ENCODE measurements at places on chromosomes 5 and 9.

GRCh38 chr5:43363445-43364152 is 48.6 kb downstream of the CCL28 start:
- no peak for DNase-seq

GRCh38 chr5:138844125-138844461 is 31.0 kb downstream of the LRRTM2 start:
- no peak for DNase-seq

GRCh38 chr9:27924502-27924901 is 351.2 kb upstream of the C9orf72 start:
- DNase-seq = no peak

DNA sequence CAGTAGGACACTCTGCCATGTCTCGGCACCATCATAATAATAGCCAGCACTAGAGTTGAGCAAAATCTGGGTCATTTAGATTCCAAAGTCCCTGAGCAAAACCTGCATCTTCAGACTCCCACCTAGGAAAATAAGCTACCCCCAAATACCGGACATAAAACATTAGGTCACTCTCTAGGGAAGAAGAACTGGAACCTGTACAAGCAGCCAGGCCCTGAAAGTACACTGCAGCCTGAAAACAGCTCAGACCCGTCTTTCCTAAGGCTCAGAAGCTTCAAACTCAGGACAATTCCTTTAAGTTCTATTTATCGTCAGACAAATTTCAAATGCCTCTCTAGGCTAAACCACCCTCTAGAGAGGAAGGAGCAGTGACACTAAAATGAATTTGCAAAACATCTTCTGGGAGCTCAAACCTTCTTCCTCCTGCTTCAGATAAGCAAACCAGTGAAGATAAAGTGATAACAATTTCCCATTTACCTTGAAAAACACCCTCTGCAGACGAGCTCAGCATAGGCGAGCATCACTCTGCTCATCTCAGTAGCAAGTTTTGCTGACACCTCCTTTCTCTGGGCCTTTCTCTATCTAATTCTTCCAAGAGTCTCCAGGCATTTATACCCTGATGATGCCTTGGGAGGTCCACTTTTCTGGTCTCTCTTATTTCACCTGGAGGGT is 34.0 kb downstream of the ADAM19 start:
- no peak for DNase-seq

- no peak for DNase-seq
Measured at GRCh38 chr9:106689089-106689488, 173.9 kb upstream of the ZNF462 start.

GRCh38 chr9:81468084-81468595 is 221.2 kb downstream of the TLE1 start:
- no peak for DNase-seq

- no peak for DNase-seq
Measured at GRCh38 chr5:162657076-162657475, 589.5 kb downstream of the GABRG2 start.

DNA sequence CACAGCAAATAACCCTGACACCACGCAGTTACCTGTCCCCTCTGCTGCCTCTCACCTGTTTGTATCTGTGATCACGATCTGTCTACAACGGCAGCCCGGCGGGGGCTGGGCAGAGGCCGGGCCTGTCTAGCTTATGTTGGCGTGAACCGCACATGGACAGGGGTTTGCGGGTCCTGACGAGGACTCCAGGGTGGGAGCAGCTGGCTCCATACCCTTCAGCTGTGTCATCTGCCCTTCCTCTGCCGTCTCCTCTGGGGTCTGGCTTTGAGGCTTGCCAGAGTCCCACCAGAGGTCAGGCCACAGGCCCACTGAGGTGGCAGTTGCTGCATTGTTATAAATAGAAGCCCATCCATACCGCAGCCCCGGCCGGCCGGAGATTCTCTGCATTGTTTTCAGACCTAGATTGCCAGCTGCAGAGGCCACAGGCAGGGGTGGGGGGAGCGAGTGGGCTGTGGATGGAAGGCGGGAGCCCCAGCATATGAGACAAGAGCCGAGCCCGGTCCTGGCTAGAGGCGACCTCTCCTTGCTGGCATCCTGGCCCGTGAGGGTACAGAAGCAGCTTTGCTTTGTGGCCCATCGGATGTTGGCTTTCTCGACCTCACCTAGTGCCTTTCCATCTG is 37.8 kb downstream of the FAM78A start:
- DNase-seq = no peak

DNA sequence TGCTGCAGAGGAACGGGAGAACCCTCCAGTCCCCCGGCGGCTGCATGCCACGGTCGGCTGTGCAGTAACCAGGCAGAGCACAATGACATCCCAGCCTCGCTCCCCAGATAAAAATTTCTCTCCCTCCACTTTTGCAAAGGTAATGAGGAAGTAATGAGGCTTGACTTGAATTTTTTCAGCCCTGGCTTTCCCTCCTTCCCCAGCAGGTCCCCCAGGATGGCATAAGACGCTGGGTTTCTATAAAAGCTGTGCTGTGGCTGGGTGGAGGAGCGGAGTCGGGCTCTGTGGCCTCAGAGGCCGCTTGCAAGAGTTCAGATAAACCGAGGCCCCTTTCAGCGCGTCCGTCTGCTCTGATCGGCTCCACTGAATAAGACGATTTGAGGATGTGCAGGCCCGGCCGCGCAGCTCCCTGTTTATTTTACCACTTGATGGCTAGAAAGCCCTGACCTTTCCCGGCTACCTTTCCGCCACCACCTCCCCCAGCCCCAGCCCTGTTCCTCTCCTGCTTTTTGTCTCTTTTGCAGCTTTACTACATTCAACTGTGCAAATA is 351.9 kb upstream of the IRX2 start:
- DNase-seq = no peak

DNA sequence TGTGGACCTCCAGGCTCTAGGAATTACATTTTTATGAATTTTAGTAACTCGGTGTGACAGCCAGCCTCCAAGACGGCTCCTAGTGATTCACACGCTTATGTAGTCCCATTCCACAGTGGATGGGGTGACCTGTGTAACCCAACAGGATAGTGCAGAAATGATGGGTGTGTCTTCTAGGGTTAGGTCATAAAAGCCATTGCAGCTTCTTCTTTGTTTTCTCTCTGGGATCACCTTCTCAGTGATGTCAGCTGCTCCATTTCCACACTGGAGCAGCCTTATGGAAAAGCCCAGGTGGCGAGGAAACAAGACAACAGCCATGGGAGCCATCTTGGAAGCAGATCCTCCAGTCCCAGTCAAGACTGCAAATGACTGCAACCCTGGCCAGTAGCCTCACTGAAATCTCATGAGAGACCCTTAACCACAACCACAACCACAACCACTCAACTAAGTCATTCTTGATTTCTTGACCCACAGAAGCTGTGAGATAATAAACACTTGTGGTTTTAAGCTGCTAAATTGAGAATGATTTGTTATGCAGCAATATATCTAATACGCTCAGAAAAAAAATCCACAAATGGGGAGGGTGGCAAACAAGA is 5.1 kb upstream of the GNPDA1 start:
- DNase-seq = no peak

DNA sequence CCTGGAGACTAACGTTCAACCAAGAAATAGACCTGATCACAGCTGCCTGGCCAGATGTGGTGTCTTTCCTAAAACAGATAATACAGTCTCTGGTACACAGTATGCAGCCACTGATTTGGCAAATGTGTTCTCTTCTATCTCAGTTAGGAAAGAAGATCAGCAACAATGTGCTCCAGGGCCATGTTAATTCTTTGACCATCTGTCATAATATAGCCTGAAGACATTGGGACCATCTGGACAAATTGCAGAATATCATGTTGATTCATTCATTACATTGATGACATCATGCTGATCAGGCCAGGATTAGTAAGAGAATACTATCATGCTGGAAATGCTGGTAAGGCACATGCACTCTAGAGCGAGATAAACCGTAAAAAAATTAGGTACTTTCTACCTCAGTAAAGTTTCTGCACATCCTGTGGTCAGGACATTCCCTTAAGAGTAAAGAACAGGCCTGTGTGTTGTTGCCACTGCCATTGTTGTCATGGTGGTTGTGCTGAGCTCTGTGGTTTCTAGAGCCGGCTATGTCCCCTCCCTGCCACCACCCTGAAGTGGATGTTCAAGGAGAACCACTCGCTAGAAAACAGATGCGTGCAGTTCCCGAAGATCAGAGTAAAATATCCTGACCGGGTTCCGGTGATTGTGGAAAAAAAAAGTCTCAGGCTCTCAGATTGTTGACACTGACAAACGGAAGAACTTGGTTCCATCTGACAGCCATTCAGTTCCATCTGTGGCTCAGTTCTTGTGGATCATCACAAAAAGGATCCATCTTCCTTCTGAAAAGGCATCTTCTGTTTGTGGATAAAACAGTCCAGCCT is 6.4 kb upstream of the JMY start:
- DNase-seq = no peak

DNA sequence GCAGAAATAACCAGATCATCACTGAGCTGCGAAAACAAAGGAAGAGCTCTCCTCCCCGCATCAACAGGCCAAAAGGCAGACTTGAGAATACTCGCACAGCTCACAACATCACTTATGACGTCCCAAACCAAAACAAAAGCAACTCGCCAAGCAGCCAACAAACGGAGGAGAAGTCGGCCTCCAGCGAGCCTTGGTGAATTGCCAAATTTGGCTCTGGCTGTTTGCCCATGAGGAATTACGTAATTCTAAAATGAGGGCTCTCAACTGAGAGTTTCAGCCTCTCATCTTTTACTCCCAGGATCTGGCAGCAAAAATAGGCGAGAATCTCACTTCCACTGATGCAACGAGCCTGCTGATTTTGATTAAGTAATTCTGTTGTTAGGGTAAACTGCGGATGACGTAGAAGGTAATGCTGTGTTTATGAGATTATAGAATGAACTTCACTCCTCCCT is 51.7 kb upstream of the SEMA6A start:
- DNase-seq = no peak

DNA sequence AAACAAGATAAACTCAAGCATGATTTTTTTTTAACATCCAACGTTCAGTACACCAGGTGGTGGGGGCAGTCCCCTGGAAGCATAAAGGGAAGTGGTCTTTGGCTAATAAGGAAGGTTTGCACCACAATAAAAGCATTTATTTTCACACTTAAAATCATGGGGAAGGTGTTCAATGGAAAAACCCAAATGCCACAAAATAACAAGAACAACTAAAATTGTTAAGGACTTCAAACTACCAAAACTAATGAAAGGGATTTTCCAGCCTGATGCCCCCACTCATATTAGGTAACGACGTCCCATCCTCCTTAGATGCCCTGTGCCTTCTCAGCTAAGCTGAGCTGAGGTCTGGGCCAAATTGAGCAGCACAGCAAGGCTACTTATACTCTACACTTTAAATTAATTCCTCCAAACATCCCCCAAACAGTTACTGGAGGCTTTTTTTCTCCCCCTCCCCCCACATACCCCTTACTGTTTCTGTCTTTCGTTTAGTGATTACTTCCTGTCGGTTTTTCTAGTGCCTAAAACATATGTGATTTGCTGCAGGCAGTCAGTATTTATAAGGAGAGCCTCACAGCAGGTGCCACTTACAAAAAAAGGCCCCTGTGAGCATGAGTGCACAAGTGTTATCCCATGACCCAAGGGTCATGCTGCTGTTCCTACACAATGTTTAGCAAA is 259.7 kb upstream of the ZNF608 start:
- DNase-seq = peak; percentile 57

- DNase-seq = no peak
Measured at GRCh38 chr5:128318691-128319090, 219.4 kb downstream of the FBN2 start.

DNA sequence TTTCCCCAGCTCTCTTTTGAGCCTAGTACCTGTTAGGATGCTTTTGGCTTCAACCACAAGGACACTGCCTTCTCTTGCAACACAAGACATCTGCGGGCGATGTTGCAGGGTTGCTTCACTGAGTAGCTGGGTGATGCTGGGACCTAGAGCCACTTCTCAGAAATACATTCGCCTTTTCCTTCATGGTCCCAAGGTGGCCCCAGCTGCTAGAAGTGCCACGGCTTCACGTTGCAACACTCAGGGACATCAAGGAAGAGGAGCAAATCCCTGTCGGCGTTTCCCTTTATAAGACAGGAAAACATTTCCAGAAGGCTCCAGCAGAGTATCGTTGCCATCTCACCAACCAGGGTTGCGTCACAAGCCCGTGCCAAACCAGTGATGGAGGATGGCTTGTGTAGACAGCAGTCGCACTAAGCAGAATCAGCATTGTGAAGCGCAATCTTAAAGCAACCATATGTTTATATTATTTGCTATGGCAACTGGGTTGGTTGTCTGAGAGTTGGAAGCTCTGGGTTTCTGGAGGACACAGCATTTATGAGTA is 62.7 kb downstream of the ANKRD33B start:
- no peak for DNase-seq

GRCh38 chr5:149762958-149763630 is 33.0 kb downstream of the PPARGC1B start:
- DNase-seq = no peak

GRCh38 chr9:92324889-92325268 is 271 bp downstream of the NOL8 start:
- no peak for DNase-seq

DNA sequence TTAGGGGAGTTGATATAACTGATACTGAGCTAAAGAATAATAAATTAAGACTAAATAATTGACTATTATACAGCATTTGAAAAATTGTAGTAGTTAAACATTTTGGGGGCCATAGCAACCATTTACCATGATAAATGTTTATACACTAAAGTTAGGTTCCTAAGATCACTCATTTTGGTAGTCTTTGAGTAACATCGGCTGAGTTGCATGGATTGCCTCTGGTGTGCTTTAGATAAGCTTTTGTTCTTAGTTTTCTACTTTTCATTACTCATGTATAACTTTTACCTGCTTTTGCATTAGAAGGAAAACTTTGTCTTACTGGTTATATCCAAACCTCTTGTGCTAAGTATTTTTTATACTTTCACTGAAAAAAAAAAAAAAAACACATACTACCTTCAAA is 101.2 kb downstream of the SLC44A1 start:
- no peak for DNase-seq

GRCh38 chr9:69173891-69174615 is at the start of gene TJP2:
Gene TJP2 (plus strand): TSS chr9:69174277. CDS start chr9:69174373, 96 bp downstream.
- DNase-seq = no peak

- DNase-seq = no peak
Measured at GRCh38 chr5:178149199-178149932, 4.3 kb downstream of the NHP2 start.

DNA sequence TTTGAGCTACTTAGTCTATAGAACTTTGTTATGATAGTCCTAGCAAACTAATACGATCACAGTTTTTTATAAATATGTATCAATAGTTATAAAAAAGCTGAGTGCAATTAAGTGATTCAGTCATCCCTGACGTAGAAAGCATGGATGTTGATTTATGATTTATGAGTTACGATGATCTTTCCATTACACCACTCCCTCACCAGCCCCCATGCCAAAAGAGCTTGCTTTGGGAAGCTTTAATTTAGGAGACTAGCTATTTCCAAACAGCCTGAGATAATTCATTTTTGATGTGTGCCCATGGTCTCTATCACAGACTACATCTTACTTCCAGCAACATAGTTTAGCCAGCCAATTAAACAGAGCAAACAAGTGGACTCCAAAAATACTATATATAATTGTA is 256.8 kb downstream of the GABRG2 start:
- no peak for DNase-seq

DNA sequence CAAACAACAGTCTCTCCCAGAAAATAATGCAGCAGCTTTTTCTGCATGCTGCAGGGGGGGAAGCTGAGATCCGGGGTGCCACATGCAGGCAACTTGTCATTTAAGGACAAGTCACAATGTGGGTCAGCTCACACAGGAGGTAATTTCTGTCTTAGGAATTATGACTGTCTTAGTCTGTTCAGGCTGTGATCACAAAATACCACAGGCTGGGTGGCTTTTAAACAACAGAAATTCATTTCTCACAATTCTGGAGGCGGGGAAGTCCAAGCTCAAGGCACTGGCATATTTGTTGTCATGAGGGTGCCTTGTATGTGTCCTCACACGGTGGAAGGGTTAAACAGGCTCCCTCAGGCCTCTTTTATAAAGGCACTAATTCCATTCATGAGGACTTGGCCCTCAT is 127.7 kb downstream of the DIRAS2 start:
- no peak for DNase-seq
